ENCODE measurements at places on chromosomes 5 and 9. TPM values are rescaled to one million over a fixed set of nuclear protein-coding genes. Genes with fewer than 3 reads are reported as not detected.
A peak's percentile ranks its signal among the peaks of the same experiment; 100 is the strongest.

DNA sequence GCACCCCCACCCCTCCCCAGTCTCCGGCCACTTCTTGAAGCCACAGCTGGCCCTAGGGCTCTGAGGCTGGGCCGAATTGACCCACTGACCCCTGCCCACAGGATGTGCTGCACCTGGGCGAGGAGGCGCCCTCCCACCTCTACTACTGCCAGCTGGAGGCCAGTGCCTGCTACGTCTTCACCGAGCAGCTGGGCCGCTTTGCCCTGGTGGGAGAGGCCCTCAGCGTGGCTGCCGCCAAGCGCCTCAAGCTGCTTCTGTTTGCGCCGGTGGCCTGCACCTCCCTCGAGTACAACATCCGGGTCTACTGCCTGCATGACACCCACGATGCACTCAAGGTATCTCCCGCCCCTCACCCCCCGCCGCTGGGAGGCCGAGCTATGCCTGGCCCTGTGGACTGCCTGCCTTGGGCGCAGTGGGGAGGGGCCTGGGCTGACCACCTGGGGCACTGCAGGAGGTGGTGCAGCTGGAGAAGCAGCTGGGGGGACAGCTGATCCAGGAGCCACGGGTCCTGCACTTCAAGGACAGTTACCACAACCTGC lies 21.3 kb downstream of the HK3 start:
- DNase-seq = peak; percentile 79

DNA sequence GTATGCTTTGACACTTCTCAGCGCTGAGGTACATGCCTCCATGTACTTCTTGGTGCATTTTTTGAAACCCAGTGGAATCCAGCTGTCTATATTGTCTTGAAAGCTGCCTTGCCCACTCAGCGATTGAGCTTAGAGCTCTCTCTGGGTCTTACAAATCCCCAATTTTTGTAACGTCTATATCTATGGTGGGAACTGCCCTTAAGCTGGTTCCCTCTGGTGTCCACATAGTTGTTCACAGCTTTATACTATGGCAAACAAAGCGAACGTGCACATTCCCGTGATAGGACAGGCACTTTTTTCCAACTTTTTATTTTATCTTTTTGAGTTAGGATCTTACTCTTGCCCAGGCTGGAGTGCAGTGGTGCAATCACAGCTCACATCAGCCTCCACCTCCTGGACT lies 20.9 kb downstream of the CDHR2 start:
- no peak for DNase-seq

GRCh38 chr5:56745864-56746263 lies 69.5 kb upstream of the MAP3K1 start:
- DNase-seq = no peak

MVB12B gene
- total RNA-seq = 13.6 TPM

DNA sequence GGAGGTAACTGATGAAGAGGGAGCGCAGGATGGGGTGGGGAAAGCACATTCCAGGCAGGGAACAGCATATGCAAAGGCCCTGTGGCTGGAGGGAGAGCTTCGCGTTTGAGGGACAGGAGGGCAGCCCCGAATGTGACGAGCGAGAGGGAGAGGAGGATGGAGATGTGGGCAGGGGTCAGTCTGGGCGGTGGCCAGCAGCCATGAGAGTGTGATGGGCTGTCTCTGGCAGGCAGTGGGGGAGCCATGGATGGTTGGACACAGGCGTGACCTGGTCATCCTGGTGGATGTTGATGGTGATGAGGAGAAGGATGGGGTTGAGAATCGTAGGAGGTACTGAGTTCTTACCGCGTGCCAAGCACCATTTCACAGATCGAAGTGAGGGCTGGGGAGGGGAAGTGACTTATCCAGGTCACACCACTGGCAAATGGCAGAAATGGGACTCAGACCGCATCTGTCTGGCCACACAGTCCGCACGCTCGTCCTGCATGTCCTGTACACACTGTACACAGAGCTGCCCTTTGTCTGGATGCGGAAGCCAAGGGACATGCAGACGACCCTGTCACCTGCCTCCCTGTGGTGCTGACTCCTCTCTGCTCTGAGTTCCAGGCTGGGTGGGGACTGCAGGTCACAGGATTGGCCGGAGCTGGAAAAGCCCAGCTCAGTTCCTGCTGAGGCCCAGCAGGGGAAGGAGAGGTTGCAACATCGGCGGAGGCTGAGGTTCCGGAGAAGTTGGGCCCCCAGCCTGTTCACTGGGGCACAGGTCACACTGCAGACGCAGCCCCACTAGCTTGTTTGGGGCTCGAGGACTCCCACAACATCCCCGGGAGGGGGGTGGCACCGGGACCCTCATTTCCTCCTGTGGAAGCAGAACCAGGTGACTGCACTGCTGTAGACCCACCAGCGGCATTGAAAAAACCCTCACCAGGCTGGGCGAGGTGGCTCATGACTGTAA lies 165.6 kb upstream of the IER5L start:
- peak; percentile 93 for DNase-seq
